Left ventricle myocardium inferior (tissue), 1 donor: ENCODE measurements at places on chromosomes 2 and 18. TPM values are rescaled to one million over a fixed set of nuclear protein-coding genes. Genes with fewer than 3 reads are reported as not detected.

DNA sequence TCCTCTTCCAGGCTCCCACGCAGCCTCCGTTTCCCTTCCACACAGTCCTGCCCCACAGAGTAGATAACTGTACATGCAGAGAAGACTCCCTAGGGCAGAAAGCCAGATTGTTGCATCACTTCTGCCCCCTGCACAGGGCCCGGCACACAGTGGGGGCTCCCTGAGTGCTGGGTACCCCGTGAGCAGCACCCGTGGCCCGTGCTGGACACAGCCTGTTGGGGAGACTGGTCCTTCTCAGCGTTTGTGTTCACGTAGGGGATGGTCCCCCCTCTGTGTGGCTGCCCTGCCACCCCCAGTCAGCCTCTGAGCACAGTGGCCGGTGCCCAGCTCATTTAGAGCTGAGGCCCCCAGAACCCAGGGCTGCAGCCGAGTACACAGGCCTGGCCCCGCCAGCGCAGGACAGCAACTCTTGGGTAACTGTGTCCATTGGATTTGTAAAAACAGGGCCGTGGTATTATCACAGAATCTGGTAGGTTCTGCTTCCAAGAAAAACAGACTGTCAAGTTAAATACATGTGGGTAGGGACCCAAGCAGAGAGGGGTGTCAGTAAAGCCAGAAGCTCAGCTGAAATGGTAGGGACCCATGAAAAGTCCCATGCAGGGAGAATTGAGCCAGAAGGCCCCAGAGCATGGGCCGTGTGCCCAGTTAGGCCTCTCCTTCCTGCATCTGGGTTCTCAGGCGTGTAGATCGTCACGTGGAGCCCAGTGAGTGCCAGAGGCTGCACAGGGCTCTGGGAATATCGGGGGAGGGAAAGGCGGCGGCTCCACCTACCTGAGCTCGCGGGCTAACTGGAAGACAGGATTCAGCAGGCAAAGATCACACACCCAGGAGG, 257.3 kb downstream of the ATAD2B start:
- DNase-seq, result peak; percentile 85

- no peak for DNase-seq
These were observed 56.3 kb upstream of the CCDC195 start for GRCh38 chr2:224772494-224772893.

GRCh38 chr2:4745056-4745991, 946.9 kb upstream of the SOX11 start:
- DNase-seq, result no peak

Gene ACVR1C
- 0.36 TPM for total RNA-seq

GRCh38 chr18:7720395-7720794, 153.3 kb downstream of the PTPRM start:
- no peak for DNase-seq

- DNase-seq, result no peak
These were observed 327.3 kb downstream of the XIRP2 start for GRCh38 chr2:167215595-167215994.

- DNase-seq, result no peak
These were observed 322.9 kb downstream of the DYSF start for GRCh38 chr2:71776227-71776626.

DNA sequence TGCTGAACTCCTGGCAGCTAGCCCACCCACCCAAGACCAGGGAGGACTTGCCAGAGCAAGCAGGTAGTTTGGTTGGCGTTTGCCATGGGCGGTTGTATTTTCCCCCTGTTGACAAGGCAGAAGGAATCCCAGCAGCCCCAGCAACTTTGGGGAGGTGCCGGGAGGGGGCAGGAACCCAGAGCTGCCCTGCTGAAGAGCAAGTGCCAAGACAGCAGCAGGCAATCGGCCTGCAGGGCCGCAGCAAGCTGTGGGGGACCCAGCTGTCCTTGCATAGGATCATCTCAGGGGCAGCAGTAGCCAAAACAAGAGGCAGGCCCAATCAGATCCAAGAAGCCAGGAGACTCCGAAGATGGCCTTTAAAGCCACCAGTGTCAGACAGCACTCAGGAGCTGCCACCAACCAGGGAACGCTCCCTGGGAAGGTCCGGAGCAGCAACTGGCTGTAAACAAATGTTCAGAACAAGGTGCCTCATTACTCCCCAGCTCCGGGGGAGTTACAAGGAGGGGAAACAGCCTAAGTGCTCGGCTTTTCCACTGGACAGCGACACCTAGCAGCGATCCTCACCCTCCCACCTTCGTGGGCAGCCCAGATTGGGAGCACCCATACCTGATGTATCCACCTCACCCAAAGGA, 2.1 kb downstream of the ST8SIA5 start:
- DNase-seq, result no peak

DNA sequence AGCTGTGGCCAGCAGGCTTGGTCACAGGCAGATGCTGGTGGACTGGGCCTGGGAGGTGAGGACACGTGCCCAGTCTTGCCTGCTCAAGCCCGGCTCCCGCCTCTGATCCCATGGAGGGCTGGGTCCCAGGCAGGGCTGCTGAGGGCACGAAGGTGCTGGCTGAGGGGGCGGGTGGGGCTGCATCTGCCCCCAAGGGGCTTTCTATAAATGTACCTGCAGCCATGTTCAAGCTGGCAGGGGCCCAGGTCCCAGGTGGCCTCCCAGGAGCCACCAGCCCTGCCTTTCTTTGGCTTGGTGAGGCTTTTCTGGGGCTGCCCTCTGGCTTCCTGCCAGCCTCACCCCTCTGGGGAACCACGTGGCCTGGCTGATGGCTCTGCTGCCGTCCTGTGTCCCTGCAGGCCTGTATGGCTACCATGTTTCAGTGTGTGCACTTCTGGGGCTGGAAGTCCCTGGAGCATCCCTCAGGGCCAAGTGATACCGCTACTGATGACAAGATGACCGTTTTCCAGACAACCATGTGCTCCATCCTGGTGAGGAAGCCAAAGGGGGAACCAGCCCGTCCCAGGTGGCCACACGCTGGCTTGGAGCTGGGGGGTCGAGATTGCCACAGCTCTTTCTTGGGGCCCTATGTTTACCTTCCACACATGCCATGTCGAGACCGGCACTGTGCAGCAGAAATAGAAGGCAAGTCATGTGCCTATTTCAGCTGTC, 23.2 kb downstream of the HJURP start:
- DNase-seq, result no peak

DNA sequence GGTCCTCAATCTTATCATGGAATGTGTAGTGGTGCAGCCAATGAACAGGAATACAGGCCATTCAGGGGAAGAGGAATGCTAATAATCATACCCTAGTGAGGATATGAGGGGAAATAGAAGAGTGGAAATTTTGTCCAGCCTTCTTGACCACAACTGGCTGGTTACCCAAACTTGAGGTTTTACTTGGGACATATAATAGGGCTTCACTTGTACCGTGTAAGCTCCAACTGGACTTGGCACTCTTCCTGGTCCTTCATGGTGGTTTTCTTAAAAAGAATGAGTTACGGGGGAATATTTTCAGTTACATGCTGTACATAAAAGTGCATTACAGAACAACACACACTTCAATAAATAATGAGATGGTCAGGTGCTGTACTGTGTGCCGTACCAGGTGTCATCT, 234.9 kb upstream of the RASGRP3 start:
- DNase-seq, result no peak

Gene GALM
- total RNA-seq, result 14.4 TPM

- no peak for DNase-seq
These were observed 262.1 kb downstream of the MYCN start for GRCh38 chr2:16202266-16203020.

DNA sequence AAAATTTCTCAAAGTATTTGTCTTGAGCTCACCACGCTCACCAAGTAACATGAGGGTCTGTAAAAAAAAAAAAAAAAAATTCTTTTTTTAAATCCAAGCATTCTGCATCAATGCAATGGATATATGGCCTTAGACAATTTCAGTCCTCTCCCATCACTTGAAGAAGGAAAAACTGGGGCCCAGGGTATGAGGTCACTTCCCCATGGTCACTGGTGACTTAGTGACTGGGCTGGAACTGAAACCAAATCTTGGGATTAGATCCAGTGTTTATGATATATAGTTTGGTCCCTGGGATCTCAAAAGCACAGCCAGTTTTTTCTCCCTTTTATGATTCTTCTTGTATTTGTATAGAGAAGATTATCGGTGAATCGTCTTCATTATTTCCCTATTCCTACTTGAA, 477.9 kb upstream of the TNP1 start:
- no peak for DNase-seq

Gene MTX2
- 52.0 TPM for total RNA-seq

DNA sequence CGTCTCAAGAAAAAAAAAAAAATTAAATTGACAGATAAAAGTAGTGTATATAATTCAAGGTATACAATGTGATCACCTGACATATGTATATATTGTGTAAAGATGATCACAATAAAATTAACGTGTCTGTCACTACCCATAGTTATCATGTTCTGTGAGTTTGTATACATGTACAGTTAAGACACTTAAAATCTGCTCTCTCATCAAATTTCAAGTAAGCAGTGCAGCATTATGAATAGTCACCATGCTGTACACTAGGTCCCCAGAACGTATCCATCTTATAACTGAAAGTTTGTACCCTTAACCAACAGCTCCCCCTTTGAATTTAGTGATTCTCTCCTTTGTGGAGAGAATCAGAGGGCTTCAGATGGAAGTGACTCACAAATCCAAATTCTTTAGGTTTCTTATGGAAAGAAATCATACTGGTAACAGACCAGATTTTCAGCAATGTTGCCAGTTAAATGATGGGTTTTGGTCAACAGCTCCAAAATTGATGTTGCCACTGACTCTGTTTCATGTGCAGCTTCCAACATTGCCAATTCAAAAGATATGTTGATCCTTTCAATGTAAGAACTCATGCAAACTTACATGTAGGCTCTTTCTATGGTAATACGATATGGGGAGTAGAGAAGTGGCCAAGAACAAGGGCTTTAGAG, 281.5 kb downstream of the AFF3 start:
- DNase-seq, result no peak

- DNase-seq, result no peak
These were observed 76.2 kb downstream of the MAPRE2 start for GRCh38 chr18:35117372-35117771.

Gene SLC5A7
- total RNA-seq, result not detected

Gene PRKAG3
- total RNA-seq, result 0.14 TPM

Gene CROCC2
- total RNA-seq, result not detected

- no peak for DNase-seq
These were observed 206.6 kb downstream of the NCK2 start for GRCh38 chr2:105951384-105951694.

Gene GAL3ST2
- total RNA-seq, result not detected

DNA sequence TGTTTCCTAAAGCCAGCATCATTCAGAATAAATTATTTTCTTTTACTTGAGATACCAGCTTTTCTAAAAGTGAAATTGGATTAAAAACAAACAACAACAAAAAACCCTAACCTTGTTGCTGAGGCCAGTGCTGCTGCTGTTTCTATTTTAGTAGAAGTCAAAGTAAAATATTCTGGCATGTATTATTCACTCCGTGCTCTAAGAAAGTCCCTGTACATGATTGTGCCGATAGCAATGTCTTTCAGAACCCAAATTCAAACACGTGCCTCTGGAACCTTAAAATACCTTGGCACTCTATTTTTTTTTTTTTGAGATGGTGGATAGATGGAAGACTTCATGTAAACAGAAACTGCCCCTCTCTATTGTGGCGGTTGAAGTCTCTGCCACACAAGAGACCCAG, 43.7 kb downstream of the TANC1 start:
- DNase-seq, result no peak

Gene OTX1
- total RNA-seq, result not detected

Gene CHAC2
- total RNA-seq, result 3.8 TPM

DNA sequence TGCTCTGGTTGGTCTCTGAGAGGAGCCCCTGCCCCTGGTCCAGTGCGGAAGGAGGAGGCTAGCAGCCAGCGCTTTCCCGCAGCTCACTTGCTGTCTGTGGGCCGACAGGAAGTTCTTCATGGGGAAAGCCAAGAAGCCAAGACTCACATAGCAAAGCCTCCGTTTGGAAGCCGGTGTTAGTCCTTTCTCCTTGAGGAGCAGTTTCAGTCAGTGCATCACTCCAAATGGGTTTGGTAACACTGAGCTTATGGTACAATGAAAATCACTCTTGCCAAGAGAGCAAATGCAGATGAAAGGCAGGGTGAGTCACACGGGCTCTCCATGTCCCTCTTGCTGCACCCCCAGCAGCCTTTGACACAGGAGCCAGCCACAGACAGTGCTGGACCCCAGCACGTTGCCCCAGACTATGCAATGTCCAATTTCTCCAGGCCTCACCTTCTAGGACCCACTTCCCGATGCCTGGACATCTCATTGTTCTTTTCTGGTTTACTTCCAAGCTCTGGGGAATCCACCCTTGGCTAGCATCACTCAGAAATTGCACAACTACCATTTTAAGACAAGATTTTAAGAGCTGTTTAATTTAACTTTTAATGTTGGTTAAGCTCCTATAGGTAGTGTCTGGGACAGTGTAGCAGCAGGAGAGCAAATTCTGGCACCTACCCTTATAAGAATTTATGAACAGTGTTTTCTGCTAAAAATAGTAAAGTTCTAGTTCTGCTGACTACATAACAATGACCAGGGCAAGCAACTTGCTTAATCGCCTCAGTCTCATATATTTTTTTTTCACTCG, 174.9 kb downstream of the ASB1 start:
- DNase-seq, result no peak

GRCh38 chr2:681312-681711, 4.1 kb upstream of the TMEM18 start:
- DNase-seq, result no peak

DNA sequence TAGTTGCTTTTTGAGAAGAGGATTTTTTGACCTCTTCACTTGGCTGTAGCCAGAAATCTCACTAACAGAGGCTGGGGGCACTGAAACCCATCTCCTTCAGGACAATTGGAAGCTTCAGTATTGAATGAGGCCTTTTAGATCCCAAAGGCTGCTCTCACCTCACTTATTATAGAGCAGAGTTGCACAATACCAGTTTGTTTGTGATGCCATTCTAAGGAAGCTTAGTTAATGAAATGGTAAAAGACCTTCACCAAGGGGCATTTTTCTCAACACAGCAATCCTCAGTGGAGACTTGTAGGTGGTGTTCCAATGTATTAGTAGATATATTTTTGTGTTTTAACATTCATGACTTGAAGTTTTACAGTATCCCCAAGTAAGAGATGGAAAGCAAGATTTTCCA, 71.0 kb upstream of the RFX8 start:
- DNase-seq, result no peak

- no peak for DNase-seq
These were observed 17.7 kb downstream of the INO80C start for GRCh38 chr18:35479911-35480586.

DNA sequence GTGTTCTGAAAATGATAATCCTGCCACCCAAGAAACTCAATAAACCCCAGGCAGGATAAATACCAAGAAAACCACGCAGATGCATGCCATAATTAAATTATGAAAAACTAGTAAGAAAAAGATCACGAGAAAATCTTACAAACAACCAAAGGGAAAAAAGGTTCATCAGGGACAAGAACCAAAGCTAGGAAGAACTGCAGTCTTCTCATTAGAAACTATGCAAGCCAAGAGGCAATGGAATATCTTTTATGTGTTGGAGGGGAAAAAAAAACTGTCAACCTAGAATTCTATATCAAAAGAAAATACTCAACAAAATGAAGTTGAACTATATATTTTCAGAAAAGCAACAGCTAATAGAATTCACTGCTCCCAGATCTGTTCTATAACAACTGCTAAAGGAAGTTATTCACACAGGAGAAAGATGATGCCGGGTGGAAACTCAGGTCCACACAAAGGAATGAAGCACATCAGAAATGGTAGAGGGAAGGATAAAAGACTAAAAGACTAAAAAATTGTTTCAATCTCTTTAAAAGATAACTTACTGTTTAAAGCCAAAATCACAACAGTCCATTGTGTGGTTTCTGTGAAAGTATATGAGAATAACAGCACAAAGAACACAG, 55.0 kb downstream of the NDUFA10 start:
- DNase-seq, result no peak

GRCh38 chr2:143463719-143464118, 334.5 kb downstream of the ARHGAP15 start:
- no peak for DNase-seq
